Placental pericyte (primary cell): ENCODE measurements at places on chromosomes 16 and 17. TPM values are rescaled to one million over a fixed set of nuclear protein-coding genes. Genes with fewer than 3 reads are reported as not detected.

Gene COG8
- total RNA-seq: 24.9 and 44.1 TPM in 2 replicates

Gene METTL26
- total RNA-seq: 99.1 and 106 TPM in 2 replicates

Gene SMIM36
- total RNA-seq: not detected in 2 replicates

Gene GRIN2A
- 0.72 TPM in 1 of 2 replicates, not detected in the other for total RNA-seq

Gene HOXB9
- total RNA-seq: 0.22 TPM in 1 of 2 replicates, not detected in the other

Gene PDK2
- 21.6 and 43.5 TPM in 2 replicates for total RNA-seq

Gene KRTAP1-5
- 1.5 and 14.2 TPM in 2 replicates for total RNA-seq

Gene ARSG
- total RNA-seq: 1.5 and 13.7 TPM in 2 replicates
